ENCODE measurements at places on chromosomes 3 and 15.

GRCh38 chr15:93121107-93121506 is 32.1 kb upstream of the RGMA start:
- no peak for DNase-seq

- peak; percentile 63 for DNase-seq
These were observed 8.8 kb downstream of the ADPRH start for GRCh38 chr3:119588112-119588511.

DNA sequence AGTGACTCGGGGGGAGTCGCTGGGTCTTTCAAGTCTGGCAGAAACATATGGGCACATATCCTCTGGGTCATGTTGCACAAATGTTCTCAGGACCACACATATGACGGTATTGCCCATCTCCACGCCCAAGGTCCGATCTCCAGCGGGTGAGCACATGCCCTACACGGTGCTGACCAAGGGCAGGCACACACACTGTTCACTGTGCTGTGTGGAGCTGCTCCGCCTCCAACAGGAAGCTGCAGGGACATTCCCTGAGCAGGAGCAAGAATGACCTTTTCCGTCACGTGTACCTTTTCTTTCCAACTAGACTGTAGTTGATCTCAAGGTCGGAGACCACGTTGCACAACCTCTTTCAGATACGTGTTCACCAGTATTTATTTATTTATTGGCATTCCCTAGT is 41.7 kb upstream of the B3GNT5 start:
- peak; percentile 33 for DNase-seq

DNA sequence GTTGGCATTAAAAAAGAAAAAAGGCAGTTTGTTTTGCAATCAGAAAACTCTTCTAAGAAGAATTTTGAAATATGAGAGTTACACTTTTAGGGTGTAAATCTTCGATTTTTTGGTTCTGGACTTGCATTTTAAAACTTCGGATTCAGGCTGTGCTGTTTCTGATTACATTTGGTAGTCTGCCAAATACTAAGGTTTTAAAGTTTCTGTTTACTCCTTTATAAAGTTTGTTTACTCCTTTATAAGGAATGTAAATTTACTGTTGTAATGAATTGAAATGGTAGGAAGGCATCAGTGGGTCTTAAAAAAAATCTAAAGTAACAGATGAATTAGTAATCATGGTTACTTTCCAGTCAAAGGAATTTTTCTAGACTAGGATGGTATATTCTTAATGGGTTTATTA is 14.1 kb downstream of the FXR1 start:
- DNase-seq = no peak

DNA sequence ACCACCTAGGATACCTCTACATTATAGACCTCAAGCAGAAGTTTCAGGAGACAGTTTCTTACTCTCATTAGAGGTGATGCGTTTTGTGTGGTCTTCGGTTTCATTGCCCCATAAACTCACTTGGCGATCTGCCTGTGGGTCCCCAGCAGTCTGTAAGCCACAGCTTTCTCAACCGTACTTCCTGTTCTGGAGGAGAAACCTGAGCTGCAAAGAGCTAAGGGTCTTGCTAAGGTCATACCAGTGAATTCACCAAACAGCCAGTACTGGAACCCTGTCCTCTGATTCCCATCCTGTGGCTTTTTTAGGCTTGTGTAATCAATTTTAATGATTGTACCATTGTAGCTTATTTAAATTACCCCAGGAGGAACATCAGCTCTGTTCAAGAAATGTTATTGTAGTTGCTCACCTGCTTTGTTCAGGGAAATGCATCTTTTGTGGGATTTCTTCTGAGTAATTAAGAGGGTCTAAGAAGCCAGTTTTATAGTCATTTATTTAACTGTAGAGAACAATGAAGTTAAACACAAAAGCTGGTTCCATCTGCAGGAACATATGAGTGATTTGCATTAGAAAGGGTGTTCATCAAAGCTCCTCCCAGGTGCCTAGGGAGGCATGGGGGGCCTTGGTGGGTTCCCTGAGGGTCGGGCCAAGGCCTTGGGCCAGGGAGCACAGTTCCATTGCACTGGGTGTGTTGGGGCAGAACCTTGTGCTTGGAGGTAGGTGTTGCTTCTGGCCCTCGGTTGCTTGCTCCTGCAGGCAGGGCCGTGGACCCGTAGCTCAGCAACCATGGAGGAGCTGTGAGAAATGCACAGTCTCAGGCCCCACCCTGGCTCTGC is 69.6 kb downstream of the APBA2 start:
- peak; percentile 17 for DNase-seq

DNA sequence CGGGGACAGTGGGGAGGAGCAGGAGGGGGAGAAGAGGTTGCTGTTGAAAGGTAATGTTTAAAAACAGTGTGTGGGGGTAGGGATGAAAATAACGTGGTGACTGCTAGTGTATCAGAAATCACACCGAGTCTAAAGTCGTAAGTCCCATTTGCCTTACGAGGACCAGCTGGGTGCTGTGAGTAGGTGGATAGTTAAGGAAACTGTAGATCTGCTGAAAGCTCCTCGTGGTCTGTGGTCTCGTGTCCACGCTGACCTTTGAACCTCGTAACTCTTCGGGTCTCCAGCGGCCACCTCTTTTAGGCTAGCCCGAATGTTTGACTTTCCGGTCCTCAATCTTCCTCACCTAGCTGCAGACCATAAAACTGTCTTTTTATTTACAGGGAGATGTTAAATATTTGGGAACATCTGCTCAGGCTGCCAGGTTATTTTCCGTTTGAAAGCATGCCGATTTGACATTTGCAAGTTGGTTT is 29.3 kb upstream of the ST3GAL6 start:
- DNase-seq = no peak

GRCh38 chr3:98984024-98984423 is 82.5 kb upstream of the DCBLD2 start:
- no peak for DNase-seq

DNA sequence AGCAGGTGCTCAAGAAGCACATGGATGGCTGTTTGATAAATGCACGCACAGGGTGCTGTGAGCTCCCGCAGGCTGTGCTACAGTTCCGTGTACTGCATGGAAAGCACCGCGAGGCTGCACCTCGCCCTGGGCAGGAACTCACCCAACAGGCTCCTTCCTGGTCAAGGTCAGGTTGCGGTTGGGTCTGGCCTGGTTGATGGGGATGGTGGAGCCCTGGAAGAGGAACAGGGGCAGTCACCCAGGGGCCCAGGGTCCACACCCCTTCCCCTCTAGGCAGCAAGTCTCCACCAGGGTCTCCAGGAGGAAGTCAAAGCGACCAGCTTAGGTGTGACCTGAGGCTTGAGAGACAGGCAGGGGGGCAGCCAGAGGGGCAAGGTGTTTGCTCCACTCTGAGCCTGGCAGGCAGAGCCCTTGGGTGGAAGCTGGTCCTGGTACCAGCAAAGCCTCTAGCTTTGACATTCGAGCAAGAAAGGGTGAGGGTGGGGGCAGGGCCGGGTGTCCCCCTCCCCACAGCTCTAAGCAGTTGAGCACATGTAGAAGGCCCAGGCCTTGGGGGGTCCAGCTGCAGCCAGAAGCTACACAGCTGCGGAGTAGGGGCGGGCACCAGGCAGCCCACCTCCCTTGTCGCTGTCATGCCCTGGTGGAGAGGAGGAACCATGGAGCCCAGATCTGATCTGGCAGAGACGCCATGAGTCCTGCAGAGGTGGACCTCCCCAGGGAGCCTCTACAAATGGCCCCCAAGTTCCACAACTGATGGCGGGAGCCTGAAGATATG is 46.3 kb upstream of the SLC41A3 start:
- DNase-seq = no peak

DNA sequence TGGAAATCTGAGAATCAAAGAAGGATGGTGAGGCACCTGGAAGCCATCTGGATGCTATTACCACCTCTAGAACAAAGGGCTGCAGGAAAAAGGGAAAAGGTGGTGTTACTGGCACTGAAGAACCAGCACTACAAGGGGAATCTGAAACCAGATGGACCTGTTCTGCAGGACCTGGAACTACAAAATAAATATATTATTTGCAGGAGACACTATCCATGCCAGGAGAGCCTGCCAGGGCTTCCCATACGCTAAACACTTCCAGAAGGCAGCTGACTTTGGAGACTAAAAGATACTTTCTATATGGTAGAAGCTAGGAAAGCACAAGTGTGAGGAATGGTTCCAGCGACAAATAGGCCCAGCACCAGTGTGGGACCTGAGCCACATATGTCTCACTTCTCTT is 83.4 kb upstream of the POU1F1 start:
- DNase-seq = no peak

- DNase-seq = no peak
These were observed 82.6 kb upstream of the TJP1 start for GRCh38 chr15:29904757-29905417.

DNA sequence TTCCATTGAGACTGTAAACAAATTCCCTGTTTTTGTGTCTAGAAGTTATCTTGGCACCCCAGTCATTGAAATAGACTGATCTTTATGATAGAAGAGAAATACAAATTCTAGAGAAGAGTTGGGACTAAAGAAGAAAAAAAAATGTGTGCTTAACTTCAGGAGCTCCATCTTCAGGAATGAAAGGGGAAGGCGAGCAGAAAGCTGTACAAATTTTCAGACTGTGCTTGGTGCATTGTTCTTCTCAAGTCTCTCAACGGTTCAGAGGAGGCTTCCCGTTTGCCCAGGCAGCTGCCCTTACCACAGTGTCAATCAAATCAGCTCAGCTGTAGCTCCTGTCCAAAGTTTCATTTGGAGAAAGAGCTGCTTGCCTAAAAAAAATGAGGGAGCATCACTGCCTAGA is 41.7 kb downstream of the OXSM start:
- DNase-seq = no peak

DNA sequence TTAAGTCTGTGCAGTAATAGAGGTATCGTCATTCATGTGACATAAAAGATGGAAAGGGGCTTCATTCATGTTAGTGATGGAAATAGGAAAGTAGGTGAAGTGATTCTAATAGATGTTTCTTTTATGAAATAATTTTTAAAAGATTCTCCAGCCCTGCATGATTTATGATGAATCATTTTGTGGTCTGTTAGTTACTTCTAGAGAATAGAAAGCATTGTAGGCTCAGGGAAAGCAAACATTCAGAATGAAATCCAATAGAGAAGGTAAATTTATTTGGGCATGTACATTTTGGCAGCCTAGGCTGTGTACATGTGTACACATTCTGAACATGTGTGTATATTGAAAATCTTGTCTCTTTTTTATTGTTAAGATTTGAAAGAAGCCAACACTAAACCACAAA is 23.1 kb downstream of the PPARG start:
- DNase-seq = no peak

GRCh38 chr3:46685446-46685845 is 8.0 kb downstream of the ALS2CL start:
- DNase-seq = no peak

GRCh38 chr3:196997311-196997710 is 28.7 kb upstream of the PIGZ start:
- DNase-seq = no peak

GRCh38 chr3:76078101-76078500 is 292.8 kb upstream of the ZNF717 start:
- DNase-seq = no peak

All from CD4-positive, alpha-beta T cell treated with Interferon alpha-2 for 1 hour (primary cell).